ENCODE measurements at places on chromosomes 3 and 15.

GRCh38 chr3:183515968-183516851, 39.3 kb downstream of the KLHL6 start:
- H3K4me3 ChIP-seq: no peak overlapping the region
- no peaks in the 10 kb centered on the region for H3K36me3 ChIP-seq
- H3K4me1 ChIP-seq: peaks cover 9% of the 10 kb centered on the region

DNA sequence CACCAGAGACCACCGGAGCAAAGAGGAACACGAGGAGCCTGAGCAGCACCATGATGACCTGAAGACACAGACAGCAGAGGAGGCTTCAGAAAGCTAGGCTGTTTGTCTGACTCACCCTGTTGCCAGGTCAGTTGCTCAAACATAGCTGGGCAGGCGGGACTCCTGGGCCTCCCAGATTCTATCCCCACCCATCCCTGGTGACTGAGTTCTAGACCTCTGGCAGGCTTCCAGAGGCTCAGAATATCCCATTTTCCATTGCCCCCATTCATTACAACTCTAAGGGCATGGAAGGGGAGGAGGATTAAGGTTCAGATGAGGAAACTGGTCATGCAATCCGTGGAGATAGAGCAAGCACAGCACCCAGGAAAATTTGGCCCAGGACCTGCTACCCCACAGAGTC, at the start of gene CDHR4:
Gene CDHR4, minus strand, starts transcription at position 113 of the 400 bp plus-strand sequence. Its CDS starts 61 bp downstream, at position 52.
- no peak within 1 kb of the TSS for H3K27ac ChIP-seq
- DNase-seq: no peak
- H3K4me3 ChIP-seq: no peak within 1 kb of the TSS
- H3K27me3 ChIP-seq: no peaks in the 10 kb centered on the region
- peaks cover 5% of the 10 kb centered on the region for H3K4me1 ChIP-seq

- no peaks in the 10 kb centered on the region for H3K36me3 ChIP-seq
- no peak overlapping the region for H3K27ac ChIP-seq
- H3K27me3 ChIP-seq: no peaks in the 10 kb centered on the region
- no peak overlapping the region for H3K4me3 ChIP-seq
- no peak for DNase-seq
Measured at GRCh38 chr3:140470962-140471361, 206.9 kb upstream of the TRIM42 start.

DNA sequence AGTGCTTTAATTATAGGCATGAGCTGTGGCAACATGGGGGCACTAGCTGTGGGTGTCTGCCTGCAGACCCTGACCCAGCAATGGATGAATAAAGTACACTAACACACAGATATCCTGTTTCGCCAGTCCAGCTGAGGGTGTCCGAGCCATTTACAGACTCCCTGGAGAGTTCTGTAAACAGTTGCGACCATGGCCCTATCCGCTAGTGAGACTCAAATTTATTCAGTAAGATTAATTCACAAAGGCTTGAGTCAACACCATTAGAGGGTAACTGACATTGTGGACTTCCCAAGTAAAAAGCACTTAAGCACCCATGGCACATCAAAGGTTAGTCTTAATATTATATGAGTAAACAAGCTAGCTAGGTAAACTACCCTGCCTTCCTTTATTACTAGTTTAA, 161.6 kb downstream of the TBL1XR1 start:
- no peaks in the 10 kb centered on the region for H3K27me3 ChIP-seq
- H3K4me1 ChIP-seq: no peaks in the 10 kb centered on the region
- DNase-seq: no peak
- H3K36me3 ChIP-seq: no peaks in the 10 kb centered on the region

DNA sequence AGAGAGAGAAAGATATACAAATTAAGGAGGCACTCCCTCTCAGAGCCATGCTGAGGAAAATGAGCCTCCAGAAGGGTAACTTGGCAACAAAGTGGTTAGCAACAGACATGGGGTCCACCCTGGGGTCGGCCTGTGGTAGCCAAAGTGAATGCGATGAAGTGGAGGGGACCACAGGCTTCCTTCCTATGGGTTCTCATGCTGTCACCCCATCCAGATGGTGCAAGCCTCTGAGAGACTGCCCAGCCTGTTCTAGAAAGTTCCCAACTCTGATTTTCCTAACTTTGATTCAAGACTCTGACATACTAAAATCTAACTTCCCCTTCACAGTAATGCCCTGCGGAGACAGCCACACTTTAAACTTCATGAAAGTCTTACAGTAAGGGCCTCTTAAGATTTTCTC, 18.2 kb upstream of the LACTB start:
- no peaks in the 10 kb centered on the region for H3K4me1 ChIP-seq
- no peak overlapping the region for H3K4me3 ChIP-seq
- DNase-seq: no peak

Measured in ovary (tissue), 10 donors.